ENCODE measurements at places on chromosomes 12 and 14.

GRCh38 chr12:96091833-96092232 lies 56.4 kb upstream of the LTA4H start:
- peak; percentile 40 for DNase-seq

DNA sequence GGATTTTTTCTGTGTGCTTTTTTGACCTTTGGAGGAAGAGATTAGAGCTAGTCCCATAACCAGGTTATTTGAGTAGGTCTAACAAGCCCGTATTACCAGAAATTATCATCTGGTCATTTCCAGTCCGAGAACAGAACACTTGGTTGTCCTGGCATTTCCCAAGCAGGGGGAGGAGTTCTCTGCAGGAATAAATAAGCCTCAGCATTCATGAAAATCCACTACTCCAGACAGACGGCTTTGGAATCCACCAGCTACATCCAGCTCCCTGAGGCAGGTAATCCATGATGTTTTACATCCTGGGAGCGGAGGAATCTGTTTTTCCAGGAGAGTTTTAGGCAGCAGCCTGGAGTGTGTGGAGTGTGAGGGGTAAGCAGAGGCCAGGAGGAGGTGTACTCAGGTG lies at the start of gene SERPINA3:
Gene SERPINA3, plus strand, starts transcription at position 218 of the 400 bp plus-strand sequence. CDS start 2,051 bp downstream, outside the sequence.
- DNase-seq, result no peak

- DNase-seq, result no peak
Observed at GRCh38 chr14:61963926-61964325, 201.7 kb downstream of the SNAPC1 start.

GRCh38 chr14:73945159-73945670 lies 4.7 kb downstream of the FAM161B start:
- DNase-seq, result no peak

GRCh38 chr12:119592232-119592631 lies 1.3 kb upstream of the TMEM233 start:
- DNase-seq, result no peak

DNA sequence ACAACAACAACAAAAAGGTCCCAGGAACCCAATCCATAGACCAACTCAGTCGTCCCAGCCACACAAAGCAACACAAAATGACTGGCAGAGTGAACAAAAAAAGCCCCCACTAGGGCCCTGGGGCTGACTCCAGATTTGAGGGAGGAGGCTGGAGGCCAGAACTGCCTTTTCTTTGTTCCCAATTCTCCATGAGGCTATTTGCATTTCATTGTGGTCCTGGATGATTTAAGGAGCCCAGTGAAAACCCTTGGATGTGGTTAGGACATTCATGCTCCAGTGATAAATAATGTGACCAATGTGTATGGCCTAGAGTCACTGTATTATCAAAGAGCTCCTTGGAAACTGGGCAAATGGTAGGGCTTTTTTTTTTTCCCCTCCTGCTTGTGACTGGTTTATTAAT lies 192.9 kb downstream of the NUAK1 start:
- no peak for DNase-seq

GRCh38 chr12:107684990-107685359 lies 624 bp upstream of the PWP1 start:
- peak; percentile 61 for DNase-seq

GRCh38 chr12:95574799-95575452 lies 23.6 kb upstream of the USP44 start:
- DNase-seq, result peak; percentile 45
